Fibroblast of the conjunctiva (primary cell): ENCODE measurements at places on chromosomes 1 and 21.

- no peak for DNase-seq
These were observed 11.4 kb downstream of the THBS3 start for GRCh38 chr1:155196103-155196892.

GRCh38 chr1:56132520-56132919, 446.8 kb downstream of the PLPP3 start:
- DNase-seq, result no peak

DNA sequence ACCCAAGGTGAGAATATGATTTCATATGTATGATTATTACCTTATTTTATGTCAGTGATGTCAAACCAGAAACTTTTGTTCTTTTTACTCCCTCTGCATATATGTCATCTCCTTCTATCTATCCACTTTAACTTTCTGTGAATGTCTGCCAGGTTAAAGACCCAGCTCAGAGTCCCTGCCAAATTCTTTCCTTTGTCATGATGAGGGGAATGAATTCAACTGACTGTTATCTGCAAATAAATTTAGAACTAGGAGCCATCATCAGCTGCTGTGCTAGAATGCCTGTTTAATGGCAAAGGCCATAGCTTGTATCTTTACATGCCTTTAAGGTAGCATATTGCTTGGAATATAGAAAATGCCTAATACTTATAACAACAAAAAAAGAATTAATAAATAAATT, 815.6 kb upstream of the NEGR1 start:
- no peak for DNase-seq

DNA sequence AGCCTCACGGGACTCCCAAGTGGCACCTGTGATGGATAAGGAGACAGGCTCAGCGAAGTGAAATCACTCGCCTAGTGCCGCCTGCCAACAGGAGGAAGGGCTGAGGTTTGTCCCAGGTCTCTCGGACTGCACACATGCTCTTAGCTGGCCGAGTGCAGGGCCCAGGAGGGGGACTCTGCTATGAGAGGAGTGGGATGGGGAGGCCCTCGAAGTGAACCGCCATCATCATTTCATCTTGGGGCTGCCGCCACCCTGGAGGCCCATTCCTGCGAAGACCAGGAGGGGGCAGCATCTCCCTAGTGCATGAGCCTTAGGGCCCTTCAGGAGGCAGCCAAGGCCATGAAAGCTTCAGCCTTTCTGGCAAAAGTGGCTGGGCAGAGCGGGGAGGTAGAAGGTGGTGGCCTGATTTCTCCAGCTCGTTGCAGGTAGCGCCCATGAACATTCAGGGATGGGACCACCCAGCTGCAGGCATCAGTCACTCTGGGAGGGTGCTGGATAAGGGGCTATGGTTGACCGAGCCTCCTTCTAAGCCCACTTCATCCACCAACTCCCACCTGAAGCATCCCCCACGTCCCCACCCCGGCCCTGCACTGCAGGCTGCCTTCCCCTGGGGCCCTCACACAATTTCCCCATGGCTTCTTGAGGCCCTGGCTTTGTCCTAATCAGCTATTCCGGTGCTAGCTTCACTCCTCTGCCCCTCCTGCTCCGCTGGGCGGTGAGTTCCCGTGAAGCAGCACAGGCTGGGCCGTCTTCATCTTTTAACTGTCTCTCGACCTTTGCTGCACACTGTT, 17.2 kb upstream of the RASSF5 start:
- peak; percentile 55 for DNase-seq

- no peak for DNase-seq
These were observed 733.1 kb downstream of the MATN1 start for GRCh38 chr1:29990304-29990703.

GRCh38 chr1:185517808-185518419, 200.9 kb upstream of the IVNS1ABP start:
- DNase-seq, result no peak
